WTC11 (cell line): ENCODE measurements at places on chromosomes 2 and 18. TPM values are rescaled to one million over a fixed set of nuclear protein-coding genes. Genes with fewer than 3 reads are reported as not detected.

The MARS2 gene
- total RNA-seq, result 24.8 to 32.2 TPM (median 25.6 TPM) in 3 replicates

The CMPK2 gene
- 0.13 to 0.32 TPM (median 0.16 TPM) in 3 replicates for total RNA-seq

The PDE11A gene
- total RNA-seq, result 0.13 to 0.53 TPM (median 0.53 TPM) in 3 replicates

DNA sequence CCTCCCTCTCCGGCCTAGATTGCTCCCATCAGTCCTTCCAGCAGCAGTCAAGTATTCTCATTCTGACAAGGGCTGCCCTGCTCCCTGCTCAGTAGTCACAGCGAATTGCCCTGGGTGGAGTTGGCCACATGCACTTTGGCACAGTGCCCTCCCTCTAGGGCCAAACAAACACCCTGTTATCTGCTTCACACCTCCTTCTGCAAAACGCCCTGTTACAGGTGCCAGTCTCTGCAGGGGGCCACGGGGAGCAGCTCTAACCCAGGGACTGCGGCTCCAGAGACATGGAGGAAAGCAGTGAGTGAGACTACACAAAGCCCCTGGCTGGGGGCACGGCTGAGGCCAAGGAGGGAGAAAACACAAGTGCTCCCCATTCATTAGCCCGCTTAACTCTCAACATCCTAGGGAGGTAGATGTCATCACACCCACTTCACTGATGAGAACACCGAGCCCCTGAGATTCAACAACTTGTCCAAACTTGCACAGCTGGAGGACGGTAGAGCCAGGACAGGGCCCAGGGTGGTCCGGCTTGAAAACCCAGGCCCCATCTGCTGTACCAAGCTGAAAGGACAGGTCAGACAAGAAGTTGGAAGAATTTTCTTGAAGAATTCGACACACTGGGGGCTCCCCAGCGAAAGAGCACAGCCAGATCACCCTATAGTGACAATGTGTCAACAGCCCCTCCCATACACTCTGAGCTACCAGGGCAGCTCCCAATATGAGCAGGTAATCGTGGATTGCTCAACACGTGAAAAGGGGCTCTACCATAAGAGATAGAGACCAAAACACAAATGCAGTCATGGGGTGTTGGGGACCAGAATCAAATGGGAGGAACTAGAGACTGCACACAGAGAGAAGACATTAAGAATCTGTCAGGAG lies 8.7 kb upstream of the TFCP2L1 start:
- no peak for DNase-seq
- no peak overlapping the region for H3K4me3 ChIP-seq
- no peak overlapping the region for H3K27ac ChIP-seq
- H3K27me3 ChIP-seq, result no peaks in the 10 kb centered on the region
- H3K36me3 ChIP-seq, result no peaks in the 10 kb centered on the region
- H3K4me1 ChIP-seq, result no peaks in the 10 kb centered on the region

DNA sequence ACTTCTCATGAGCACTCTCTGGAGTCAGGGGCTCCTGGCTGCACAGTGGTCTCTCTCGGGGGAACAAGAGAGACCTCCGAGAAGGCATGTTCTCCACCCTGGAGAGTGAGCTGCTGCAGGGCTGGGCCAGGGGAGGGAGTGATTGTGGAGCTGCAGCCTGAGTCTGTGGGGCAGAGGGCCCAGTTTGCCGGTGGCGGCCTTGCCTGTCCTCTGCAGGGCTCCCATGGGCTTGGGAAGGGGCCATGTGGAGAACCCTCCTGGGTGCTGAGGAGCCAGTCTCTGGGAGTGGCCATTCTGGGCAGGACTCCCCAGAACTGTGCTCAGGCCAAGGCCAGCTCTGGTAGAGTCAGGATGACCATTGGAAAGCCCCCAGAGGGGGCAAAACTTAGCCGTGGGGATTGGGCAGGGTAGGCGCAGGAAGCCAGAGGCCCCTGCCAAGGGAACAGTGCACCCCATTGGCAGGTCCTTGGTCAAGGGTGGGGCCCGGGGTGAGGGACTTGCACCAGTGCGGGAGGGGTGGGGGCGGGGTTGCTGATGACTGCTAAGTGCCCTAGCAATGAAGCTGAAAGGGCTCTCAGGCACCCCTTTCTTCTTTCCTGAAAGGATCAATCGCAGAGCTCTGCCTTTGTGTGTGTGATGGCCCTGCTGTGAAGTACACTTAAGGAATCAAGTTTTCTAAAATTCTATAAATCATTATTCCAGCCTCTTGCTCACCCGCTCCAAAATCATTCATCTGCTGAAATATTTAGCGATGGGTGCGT lies 69.7 kb upstream of the BOD1L2 start:
- peaks cover 6% of the 10 kb centered on the region; the same call in 1 of the 2 replicates for H3K36me3 ChIP-seq
- peaks cover 42% of the 10 kb centered on the region for H3K4me1 ChIP-seq
- no peak overlapping the region for H3K4me3 ChIP-seq

GRCh38 chr2:224630659-224631550 lies 45.7 kb upstream of the CUL3 start:
- no peaks in the 10 kb centered on the region for H3K4me1 ChIP-seq
- H3K4me3 ChIP-seq, result no peak overlapping the region
- no peaks in the 10 kb centered on the region for H3K27me3 ChIP-seq
- no peak overlapping the region for H3K27ac ChIP-seq
- no peak for DNase-seq

- no peak for DNase-seq
- no peaks in the 10 kb centered on the region for H3K36me3 ChIP-seq
- H3K27me3 ChIP-seq, result no peaks in the 10 kb centered on the region
- H3K4me1 ChIP-seq, result peaks cover 31% of the 10 kb centered on the region
- H3K4me3 ChIP-seq, result no peak overlapping the region
- H3K27ac ChIP-seq, result no peak overlapping the region
These were observed 592.6 kb downstream of the SLC4A3 start for GRCh38 chr2:220220009-220220408.

GRCh38 chr18:59659508-59660170 lies 37.6 kb downstream of the CCBE1 start:
- no peak for DNase-seq
- H3K27ac ChIP-seq, result no peak overlapping the region
- H3K4me1 ChIP-seq, result peaks cover 6% of the 10 kb centered on the region; the same call in 1 of the 2 replicates
- no peaks in the 10 kb centered on the region for H3K36me3 ChIP-seq
- no peak overlapping the region for H3K4me3 ChIP-seq
